Adipose tissue (tissue), 3 donors: ENCODE measurements at places on chromosomes 7 and 10. TPM values are rescaled to one million over a fixed set of nuclear protein-coding genes. Genes with fewer than 3 reads are reported as not detected.

The ZNF488 gene
- polyA plus RNA-seq, result 0.06 TPM

The DGKI gene
- polyA plus RNA-seq, result 0.22 TPM

The GJD4 gene
- not detected for polyA plus RNA-seq

The ENKUR gene
- 0.16 TPM for polyA plus RNA-seq

The CPN1 gene
- not detected for polyA plus RNA-seq
